Fibroblast of skin of right biceps (primary cell): ENCODE measurements at places on chromosomes 5 and 9.

- DNase-seq = peak; percentile 99
Measured at GRCh38 chr5:172102913-172103626, 85.0 kb downstream of the STK10 start.

GRCh38 chr9:13688223-13688989 lies 408.9 kb upstream of the MPDZ start:
- peak; percentile 8 for DNase-seq

DNA sequence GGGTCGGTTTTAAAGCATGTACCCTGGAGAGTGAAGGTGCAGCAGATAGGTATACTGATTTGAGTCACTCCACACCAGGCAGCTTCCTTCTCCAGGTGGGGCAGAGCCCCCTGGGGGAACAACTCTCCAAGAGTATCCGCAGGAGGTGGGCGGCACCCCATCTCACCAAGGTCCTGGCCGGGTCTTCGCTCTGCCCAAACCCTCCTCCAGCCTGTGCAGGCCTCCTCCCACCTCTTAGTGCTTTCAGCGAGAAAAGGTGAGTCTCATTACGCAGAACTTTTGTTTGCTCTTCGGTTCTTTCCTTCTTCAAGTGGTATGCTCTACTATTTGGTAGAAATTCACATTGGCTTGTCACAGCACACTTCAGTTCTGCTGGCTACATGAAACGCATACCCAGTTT lies 13.7 kb downstream of the SPACA9 start:
- no peak for DNase-seq

DNA sequence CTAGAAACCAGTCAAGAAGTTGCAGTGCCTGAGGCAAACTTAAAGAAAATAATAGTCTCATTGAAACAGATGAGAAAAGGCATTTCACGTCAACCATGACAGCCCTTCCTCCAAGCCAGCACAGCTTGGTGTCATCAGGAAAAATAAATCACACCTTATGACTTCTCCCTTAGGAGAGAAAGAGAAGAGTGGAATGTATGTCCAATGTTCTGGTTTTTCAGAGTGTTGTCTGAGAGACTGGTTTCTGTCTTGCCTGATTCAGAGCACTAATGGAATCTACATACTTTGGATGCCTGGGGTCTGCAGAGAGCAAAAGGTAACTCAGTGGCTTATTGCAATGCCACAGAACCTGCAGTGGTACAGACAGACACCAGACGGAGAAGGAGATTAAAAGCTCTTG lies 105.5 kb upstream of the PDE4D start:
- peak; percentile 76 for DNase-seq

DNA sequence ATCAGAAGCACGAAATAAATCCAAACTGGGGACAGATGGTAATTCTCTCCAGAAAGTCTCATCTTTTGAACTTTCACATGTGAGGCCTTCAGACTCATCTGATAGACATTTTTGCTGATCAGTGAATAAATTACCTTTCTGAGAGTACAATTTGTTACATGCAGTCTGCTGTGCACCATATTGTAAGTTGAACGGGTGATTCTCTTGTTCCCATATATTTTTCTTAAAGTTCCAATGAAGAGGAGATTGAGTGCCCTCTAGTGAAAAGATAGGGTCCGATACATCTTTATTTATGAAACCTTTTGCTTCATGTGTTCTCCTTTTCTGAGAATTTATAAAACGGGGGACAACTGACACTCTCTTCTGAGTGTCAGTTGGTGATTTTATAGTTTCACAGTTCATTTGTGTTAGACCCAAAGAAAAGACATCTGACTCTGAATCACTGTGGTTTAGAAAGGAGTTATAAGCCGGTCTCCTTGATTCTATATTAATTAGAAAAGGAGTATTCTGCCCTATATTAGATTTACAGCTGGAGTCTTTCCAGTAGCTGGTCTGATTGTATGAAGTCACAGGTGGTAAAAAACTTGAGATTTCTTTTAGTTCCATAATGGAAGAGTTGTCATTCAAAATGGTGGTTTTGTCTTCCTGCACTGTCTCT lies 30.4 kb downstream of the GNG10 start:
- peak; percentile 49 for DNase-seq

- DNase-seq = no peak
Measured at GRCh38 chr5:175889910-175890684, 18.7 kb downstream of the CPLX2 start.

DNA sequence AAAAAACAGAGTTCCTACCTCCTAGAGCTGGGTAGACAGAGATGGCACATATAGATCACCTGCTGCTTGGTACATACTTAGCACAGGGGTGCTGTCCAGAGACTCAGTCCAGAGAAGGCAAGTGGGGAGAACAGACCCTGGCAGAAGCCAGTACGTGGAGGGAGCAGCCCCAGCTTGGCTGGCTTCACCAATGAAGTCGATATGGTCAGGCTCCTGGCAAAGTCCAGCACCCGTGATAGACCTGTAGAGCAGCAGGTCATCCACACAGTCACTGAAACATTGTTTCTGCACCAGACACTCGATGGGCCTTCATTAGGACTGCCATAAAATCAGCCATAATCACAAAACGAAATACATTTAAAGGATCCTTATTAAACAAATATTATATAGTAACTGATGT lies 45.8 kb downstream of the WHRN start:
- no peak for DNase-seq

DNA sequence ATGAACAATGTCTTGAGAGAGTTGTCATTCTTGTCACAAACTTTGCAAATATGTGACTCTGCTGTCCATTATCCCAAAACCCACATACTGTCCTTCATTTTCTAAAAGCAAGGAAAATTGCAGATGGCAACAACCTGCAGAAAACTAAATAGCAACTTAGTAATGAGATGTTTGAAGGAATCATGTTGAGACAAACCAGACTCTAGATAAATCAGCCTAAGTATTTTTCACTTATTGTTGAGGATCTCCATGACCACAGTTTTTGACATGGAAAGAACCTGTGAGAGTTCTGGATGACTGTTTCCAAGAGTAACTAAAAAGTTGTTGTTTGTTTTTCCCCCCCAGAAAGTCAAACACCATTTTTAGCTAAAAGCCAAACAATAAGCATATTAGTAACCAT lies 535.2 kb upstream of the ZNF608 start:
- no peak for DNase-seq

DNA sequence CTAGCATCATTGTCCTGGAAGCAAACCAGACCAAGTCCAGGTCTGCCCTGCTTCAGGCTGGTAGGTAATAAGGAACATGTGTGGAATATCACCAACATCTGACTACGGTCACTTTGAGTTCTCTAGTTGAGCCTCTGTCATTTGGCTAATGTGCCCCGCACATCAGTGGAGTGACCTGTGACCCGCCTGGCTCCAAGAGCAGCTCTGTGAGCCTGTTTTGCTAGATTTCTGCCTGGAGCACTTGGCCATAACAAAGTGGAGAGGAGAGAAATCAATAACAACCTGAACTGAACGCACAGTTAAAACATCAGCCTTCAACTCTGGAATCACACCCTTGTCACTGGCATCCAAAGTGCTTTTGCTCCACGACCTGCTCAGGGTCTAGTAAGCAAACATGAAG lies 115.7 kb downstream of the PPP2R2B start:
- no peak for DNase-seq

DNA sequence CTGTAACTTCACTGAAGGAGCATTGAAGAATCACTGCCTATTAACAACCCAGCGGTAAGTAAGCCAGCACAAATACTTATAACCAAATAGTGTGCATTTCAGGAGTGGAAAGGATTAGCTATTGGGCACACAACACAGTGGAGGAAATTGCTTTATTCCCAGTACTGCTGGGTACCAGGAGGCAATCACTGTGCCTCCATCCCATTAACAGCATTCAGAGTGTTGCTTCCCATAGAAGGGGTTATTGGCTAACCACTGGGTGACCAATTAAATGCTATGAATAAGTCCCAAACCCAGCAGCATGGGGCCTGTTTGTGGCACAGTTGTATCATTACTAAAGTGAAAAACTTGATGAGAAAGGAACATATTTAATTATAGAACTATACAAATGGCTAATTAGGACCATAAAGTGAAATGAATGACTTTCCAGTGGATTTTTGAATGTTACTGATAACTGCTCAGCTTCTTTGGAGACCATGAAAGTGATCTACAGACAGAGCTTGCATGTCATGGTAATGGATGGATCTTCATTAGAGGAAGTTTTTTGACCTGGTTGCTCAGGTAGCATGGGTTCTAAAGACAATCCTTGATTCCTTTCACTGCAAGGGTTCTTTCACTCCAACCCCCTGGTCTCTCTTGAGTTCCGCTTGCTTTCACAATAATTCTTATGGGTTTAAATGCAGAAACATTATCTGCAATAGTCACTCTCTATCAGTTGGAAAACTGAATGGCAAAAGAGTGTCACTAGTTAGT lies 413.3 kb upstream of the RORB start:
- DNase-seq = no peak

GRCh38 chr5:123771715-123772114 lies 259.7 kb downstream of the CSNK1G3 start:
- no peak for DNase-seq

DNA sequence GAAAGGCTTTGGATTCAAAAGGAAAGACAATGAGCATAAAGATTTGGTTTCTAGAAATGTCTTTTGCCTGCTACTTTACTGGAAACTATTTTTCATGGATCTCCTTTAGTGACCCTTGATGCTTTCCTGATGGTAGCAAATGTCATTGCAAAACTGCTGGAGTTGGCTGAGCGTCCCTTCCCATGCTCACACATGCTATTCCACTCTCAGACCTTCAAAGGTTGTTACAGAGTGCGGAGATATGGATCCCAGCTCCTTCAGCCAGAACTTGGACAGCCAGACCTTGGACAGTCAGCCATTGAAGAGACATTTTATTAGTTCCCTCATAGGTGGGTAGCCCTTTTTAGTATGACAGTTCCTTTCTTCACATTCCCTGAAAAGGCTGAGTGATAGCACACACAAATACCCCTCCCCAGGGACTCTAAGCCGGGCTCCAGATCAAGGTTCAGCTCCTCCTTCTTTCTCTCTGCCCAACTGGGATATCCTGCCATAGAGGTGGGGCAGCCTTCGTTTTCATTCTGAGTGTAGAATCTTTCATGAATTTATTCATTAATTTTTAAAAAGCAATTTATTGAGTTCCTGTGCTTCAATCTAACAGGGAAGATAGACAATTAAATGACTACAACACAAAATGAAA lies 153.3 kb upstream of the SLC44A1 start:
- no peak for DNase-seq

DNA sequence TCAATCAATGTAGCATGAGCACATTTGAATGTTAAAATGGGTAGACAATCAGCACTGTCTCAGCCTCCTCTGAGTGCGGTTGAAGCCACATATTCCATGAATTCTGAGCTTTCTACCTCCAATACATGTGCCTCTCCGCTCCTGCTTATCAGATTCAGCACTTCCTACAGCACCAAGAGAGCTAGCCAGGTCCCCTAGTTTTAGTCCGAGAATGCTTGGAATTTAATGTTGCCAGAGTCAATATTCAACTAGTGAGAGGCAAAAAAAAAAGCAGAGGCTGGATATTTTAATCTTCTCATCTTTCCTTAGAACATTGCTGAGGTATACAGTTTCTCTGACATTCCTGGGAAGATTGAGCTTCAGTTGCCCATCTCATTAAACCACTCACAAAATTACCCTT lies 1979.1 kb upstream of the CDH9 start:
- DNase-seq = no peak

DNA sequence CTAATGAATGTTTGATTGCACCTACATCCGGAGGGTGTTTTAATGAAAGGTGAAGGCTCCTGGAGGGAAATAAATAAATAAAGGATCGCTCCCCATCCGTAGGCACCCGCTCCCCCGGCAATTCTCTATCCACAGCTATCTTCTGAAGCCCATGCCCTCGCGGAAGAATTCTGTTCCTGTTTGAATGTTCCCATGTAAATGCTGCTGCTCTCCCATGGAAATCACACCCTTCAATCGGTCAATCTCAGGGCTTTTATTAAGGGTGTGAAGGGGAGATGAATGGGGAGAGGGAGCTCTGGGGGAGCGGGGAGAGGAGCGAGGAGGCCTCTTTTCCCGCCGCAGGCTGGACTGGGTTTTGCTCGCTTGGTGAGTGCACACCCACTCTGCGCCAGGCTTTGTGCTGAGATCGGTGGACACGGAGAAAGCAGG lies 21.1 kb upstream of the ARAP3 start:
- DNase-seq = no peak

GRCh38 chr5:141914199-141914743 lies 9.4 kb upstream of the DELE1 start:
- peak; percentile 13 for DNase-seq

DNA sequence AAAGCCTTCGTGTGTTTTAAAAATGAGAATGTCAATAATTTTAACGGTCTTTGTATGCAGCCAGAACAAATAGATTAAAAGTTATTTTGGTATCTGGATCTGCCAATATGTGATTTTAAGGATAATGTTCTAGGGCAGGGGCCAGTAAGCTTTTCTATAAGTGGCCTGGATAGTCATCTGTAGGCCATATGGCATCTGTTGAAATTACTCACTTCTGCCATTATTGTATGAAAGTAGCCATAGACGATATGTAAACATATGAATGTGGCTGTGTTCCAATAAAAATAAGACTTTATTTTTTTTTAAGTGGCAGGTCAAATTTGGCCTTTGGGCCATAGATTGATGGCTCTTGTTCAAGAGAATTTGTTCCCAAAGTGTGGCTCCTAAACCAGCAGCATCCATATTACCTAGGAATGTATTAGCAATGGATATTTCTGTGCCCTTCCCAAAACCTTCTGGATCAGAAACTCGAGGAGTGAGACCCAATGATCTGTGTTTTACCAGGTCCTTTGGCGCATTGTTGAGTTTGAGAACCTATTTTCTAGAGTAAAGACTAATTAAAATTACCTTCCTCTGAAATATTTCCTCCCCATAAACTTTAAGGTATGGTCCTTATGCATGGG lies 55.9 kb downstream of the C6 start:
- no peak for DNase-seq

DNA sequence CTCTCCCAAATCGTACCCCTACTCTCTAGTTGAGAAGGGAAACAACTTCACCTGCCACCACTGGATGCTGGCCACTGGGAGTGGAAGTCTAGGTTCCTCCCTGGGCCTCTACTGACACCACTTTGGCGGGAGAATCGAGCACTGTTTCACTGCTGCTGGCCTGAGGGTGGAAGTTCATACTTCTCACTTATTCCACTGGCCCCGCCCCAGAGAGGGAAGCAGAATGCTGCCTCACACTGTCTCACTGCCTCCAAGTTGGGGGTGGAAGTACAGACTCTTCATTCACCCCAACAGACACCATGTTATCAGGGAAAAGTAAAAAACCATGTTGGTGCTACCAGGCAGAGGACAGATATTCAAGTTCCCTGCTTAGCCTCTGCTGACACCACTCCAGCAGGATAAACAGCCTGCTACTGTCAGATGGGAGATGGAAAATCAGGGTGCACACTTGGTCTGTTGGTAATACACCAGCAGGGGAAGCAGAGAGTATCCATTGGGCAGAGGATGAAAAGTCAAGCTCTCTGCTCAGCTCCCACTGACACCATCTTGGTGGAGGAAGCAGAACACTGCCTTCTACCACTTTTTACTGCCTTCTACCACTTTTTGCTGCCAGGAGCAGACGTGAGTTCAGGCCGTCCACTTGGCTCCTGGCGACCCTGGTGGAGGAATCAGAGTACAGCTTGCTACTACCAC lies 159.4 kb downstream of the SIL1 start:
- no peak for DNase-seq

- DNase-seq = peak; percentile 1
Measured at GRCh38 chr5:148615644-148616275, 38.6 kb downstream of the HTR4 start.
